ENCODE measurements at places on chromosomes 7 and 10.

DNA sequence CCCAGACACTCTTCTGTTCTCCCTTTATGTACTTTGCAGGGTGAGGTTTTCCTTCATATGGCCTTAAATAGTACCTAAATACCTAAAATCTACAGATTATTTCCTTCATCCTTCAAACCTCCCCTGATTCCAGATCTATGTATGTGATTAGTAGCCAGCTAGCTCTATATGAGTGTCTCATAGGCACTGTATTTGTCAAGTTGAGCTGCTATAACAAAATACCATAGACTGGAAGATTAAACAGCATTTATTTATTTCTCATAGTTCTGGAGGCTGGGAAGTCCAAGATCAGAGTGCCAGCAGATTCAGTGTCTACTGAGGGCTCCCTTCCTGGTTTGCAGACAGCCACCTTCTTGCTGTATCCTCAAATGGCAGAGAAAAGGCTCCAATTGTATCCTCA, 60.6 kb upstream of the MSRB2 start:
- no peak for DNase-seq

GRCh38 chr10:122206471-122207065, 64.5 kb upstream of the BTBD16 start:
- no peak for DNase-seq

DNA sequence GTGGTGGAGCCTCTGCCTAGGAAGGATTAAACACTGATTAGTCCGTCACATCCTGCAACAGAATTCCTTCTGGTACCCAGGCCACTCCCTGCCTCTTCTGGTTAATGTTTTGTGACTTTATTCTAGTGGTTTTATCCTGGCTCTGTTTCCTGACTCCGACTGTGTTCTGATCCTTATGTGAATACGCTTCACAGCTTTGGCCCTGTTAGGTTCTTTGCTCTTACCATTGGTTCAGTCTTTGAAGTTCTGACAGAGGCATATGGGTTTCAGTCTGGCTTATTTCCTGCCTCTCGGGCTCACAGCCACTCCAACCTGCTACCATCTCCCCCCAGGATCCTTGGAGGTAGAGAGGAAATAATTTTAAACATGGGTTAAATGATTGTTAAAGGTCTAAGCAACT, 23.2 kb upstream of the FGL2 start:
- no peak for DNase-seq

GRCh38 chr10:43137717-43138020, 576 bp upstream of the CSGALNACT2 start:
- peak; percentile 55 for DNase-seq

DNA sequence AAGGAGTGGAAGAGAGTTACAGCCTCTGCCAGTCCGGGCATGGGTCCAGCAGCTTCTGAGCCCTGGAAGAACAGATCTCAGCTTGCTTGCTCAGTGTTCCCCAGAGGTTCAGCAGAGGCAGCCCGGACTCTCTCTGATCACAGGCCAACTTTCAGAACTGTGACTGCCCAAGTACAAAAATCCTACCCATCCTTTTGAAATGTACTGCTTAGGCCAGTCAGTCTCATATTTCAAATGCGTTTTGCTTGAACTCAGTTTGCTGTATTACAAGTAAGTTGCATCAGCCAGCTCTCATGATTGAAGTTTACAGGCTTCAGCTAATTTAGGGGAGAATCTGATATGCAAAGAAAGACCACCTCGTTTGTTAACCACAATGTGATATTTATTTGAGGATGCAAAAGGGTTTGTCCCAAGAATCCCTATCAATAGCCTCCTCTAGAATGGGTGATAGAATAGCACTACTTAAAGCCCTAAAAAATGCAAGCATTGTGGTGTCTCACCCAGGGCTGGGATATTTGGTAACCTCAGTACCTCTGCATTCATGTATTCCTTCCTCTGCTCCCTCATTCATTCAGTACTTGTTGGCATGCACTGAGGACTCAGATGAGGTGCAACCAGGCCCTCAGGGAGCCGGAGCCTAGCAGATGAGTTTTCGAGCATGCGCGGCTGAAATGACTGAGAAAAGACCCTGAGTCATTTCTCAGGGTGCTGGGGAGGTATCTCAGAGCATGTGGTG, 7.0 kb downstream of the AIMP2 start:
- DNase-seq, result no peak

DNA sequence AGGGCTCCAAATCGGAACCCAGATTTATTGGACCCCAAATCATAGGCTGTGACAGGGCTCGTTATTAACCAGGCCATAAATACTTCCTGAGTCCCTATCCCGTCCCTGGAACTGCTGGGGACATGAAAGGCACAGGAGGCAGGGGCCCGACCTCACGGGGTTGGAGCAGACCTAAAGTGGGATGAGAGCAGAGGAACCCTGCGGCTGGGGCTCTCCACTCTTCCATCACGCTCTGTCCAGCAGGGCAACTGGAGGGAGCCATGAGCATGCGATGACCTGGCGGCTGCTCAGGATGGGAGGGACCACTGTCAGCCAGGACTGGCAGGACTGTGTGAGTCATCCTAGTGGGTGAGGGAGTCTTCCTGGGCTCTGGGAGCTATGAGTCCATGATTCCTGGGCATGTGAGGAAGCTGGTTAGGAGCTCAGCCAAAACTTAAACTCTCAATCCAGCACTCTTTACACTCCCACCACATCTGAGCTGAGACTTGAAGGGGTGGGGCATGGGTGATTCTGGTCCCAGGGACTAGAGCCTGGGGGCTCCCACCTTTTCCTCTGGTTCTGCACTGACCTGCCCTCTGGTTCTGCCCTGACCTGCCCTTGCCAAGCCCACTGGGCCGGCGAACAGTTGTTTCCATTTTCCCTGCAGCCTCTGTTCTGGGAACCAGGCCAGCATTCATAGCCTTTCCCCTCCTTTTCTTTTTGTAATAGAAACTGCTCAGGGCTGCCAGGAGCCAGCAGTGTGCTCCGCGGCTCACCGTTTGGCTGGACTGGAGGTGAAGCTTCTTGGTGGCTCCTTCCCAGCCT, 47.1 kb downstream of the SYPL1 start:
- DNase-seq, result no peak

GRCh38 chr7:107372298-107372697, 97.6 kb upstream of the GPR22 start:
- no peak for DNase-seq

DNA sequence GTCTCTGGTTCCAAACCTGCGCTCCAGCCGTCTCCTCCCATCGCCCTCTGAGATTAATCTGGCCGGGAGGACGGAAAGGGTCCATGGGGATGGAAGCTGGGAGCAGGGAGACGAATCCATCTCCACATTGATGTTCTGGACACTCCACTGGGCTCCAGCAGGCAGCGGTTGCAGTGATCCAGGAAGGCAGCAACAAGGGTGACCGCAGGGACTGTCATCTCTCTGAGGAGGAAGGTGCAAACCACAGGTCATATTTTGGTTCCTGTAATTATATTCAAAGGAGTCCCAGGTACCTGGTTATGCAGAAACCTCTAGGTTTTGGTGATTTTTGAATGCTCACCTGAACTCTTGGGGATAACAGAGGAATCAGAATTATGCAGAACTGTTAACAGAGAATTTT, 54.8 kb downstream of the EVX1 start:
- no peak for DNase-seq

DNA sequence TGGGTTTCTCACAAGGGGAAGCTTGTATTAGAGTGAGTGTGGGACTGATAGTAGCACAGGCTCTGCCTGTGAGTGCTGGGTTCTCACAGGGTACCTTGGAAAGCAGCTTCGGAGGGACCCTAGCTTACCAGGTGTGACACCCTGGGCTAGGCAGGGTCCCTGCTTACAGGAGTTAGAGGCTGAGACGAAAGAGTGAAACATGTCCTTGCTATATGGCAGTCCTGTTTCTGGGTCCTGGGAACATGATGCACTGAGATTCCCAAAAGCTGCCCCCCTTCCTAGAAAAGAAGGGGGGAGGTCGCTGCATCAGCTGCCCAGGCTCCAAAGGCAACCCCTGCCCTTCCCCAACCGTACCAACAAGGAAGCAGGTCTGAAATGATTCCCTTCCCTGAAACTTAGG, 6.3 kb upstream of the ARHGAP22 start:
- no peak for DNase-seq

- DNase-seq, result no peak
Observed at GRCh38 chr10:90591629-90592028, 266.2 kb downstream of the HTR7 start.

DNA sequence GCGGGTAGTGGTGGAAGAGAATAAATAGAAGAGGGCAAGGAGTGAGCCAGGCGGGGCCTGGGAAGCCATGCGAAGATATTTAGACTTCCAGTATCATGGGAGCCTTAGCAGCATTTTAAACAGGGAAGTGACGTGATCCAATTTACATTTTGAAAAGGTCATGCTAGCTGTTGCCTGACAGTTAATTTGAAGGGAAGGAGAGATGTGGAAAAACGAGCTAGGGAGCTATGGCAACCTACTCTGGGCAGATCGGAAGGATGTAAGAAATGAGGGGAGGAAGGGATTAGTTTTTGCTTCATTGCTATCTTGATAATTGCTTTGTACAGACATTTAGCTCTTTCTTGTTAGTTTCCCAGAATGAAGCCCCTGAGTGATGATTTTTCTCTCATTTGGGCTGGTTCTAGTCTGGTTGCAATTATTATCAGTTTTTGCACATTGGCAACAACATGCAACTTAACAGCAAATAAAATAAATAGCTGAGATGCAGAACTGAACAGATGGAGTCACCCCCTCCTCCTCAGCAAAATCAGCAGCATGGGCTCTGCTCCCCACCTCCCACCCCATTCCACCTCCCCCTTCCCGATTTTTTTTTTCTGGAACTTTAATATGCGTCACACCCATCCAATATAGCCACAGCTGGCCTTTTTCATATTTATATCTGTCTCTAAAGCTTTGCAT, 13.0 kb upstream of the CALU start:
- no peak for DNase-seq

DNA sequence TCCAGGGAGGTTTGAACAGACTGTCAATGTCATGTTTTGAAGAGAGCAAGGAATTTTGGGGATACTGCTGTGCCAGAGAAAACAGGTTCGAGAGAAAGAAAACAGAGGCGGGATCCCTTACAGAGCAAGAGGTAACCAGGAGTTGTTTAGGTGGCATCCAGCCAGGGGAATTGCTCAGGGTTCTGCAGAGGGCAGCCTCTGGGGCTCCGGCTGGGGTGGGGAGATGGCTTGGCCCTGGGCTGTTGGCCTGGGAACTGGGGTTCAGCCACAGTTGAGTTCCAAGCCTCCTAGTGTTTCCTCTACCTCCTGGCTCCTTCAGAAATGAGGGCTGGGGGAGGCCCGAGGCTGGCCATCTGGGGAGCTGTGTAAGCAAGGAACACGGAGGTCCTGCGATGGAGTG, 68.0 kb downstream of the CAMK1D start:
- DNase-seq, result no peak
